ENCODE measurements at places on chromosomes 3 and 15.

DNA sequence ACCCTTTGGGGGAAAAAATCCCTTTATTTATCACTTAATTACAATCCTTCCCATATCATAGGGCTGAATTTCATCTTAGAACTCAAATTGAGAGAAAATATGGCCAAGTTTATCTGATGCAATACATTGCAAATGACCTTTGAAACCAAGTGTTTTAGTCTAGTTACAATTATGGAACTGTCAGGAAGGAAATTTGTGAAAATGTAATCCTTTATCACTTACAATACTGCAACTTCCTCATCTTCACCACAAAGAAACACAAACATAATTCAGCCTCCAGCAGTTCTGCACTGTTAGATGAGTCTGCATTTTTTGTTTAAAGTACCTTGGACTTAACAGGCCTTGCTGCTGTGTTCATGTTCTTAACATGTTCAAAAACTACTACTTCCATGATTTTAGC, 4.6 kb downstream of the CCPG1 start:
- DNase-seq, result no peak

DNA sequence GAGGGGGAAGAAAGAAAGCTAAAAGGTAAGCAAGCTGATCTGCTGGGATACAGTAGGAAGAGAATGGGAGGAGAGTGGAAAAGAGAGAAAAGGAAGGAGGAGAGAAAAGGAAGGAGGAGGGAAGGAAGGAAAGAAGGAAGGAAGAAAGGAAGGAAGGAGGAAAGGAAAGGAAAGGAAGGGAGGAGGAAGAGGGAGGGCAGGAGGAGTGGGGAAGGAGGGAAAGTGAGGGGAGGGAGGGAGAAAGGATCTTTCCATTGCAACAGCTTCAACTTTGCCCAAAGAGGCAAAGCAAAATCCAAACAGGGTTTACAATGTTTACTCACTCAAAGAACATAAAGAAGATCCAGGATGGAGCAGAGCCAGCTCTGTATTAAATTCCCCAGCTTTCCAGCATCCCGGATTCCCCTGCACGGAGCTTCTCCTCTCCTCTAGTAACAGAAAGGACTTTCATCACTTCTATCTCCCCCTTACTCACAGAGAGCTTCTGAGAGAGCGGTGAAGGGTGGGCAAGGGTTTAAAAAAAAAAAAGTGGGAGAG, 494.2 kb upstream of the PROK2 start:
- no peak for DNase-seq

DNA sequence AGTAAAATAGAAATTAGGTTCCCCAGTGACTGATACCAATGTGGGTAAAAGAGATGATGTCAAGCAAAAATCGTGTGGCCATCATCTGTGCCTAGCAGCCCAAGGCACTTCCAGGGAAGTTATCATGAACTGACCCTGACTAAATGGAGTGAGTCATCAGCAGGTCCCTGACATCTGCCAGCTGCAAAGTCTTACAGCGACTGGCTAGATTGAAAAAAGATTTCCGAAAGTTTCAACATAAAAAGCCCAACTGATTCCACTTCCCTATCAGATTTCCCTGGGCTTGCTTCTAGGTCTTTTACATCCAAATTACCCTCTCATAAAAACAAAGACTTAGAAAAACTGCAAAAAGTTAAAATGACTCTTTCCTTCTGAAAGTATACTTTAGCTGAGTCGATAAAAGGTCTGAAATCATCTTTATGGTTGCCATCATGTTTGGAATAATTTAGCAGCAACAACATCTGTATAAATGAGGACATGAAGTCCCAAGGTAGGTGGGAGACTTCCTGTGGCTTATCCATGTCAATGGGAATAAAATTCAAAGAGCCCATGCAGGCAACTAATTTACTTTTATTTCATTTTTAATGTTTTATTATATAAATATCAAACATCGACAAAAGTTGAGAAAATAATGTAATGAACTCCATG, 342.8 kb downstream of the ERC2 start:
- DNase-seq, result no peak

DNA sequence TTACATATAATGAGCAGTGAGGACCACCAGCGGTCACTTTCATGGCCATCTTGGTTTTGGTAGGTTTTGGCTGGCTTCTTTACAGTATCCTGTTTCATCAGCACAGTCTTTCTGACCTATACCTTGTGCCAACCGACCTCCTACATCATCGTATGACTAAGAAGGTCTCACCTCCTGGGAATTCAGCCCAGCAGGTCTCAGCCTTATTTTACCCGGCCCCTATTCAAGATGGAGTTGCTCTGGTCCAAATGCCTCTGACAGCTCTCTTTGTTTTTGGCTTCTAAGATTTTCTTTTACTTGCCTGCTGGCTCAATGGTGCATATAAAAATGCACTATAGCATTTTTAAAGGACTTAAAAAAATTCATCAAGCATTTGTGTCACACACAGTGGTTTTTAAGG, 3.2 kb upstream of the MME start:
- DNase-seq, result no peak

DNA sequence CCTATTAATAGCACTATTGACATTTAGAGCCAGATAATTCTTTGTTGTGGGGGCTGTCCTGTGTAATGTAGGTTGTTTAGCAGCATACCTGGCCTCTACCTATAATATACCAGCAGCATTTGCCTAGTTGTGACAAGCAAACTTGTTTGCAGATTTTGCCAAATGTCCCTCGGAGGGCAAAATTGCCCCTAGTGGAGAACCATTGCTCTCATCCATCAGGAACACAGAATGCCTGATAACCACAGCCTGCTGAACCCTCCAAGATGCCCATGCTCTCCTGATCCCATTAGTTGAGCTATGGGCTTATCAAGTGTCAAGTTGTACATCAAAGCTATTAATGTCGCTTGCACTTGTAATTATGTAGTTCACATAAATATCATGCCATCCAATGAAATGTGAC, 15.0 kb upstream of the KBTBD8 start:
- no peak for DNase-seq

- DNase-seq, result no peak
Measured at GRCh38 chr15:26394801-26395200, 378.1 kb downstream of the GABRB3 start.

DNA sequence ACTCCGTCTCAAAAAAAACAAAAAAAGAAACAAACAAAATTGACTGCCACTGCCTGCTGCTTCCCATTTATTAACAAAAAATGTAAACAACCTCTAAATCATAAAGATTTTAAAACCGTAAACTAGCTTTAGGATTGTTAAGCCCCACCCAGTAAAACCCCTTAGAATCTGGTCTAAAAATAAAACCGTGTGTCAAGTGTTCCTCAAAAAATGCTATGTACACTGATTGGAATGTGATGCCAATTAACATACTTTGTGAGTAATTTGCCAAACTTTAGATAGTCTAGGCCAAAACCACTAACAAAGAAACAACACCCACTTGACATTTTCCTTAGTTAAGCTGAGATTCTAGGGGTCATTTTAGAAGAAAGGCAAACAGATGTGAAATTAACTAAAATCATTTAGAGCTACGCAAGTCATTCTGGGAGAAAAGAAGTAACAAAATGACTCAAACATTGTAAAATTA, 5.3 kb downstream of the RAF1 start:
- no peak for DNase-seq

DNA sequence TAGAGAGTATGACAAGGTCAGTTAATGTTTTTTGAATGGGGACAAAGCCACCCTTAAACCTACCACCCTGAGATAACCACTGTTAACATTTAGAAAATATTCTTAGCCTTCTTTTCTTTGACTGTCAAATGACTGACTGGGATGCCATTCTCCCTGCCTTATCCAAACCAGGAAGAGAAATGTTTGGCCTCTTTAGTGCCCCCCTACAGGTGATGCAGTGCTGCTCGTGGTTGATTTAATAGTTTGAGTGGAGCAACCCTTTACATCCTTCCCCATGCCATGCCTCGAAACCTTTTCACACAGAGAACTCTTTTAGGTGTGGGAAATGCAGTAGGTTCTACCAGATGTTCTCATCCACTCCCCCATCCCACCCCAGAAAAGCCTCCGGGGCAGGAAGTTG, 38.7 kb upstream of the UMPS start:
- no peak for DNase-seq

GRCh38 chr3:82004266-82004665, 242.8 kb upstream of the GBE1 start:
- DNase-seq, result no peak

- no peak for DNase-seq
Measured at GRCh38 chr15:97961067-97961954, 808 bp downstream of the ARRDC4 start.

GRCh38 chr3:117285737-117286136, 576.2 kb downstream of the TUSC7 start:
- DNase-seq, result no peak

- DNase-seq, result no peak
Measured at GRCh38 chr3:183306798-183307671, 54.0 kb downstream of the B3GNT5 start.
